ENCODE measurements at places on chromosomes 5 and 9.

GRCh38 chr5:177113566-177114424 is 19.8 kb upstream of the NSD1 start:
- DNase-seq = no peak

DNA sequence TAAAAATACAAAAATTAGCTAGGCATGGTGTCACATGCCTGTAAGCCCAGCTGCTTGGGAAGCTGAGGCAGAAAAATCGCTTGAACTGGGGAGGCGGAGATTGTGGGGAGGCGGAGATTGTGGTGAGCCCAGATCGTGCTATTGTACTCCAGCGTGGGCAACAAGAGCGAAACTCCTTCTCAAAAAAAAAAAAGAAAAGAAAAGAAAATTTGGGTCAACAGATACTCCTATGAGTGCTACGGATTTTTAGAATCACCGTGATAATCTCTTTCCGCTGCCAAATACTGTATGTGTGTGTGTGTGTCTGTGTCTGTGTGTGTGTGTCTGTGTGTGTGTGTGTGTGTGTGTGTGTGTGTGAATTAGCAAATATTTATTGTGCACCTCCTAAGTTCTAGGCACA is 64.4 kb downstream of the ARRDC3 start:
- DNase-seq = no peak

DNA sequence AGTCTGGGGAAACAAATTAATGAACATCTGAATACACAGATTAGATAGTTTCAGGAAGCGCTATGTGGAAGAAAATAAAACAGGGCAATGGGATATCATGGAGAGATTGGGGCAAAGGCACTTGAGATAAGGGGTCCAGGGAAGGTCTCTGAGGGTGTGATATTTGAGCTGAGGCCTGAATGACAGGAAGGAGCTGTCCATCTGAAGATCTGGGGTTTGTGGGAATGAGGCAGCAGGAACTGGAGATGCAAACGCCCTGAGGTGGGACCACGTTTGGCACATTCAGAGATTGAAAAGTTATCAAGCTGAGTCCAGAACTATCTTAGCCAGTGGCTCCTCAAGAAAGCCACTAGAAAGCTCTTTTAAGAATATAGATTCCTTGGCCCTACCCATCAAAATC is 8.7 kb upstream of the DAB2IP start:
- DNase-seq = no peak

DNA sequence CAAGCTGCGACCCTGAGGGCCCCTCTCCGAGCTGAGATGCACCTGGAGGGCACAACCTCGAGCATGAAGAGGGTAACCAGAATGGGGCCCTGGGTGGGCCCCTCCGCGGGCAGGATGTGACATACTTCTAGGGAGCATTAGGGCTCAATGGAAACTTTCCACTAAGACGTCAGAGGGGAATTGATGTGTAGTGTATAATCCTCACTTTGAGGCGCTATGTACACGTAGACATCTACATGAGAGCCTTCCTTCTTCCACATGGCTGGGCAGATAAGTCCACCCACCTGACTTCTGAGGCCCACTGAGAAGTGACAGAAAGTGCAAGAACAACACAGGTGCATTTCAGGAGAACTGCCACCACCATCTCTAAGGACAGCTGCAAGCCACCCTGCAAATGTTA is 61.0 kb downstream of the DAP start:
- no peak for DNase-seq

DNA sequence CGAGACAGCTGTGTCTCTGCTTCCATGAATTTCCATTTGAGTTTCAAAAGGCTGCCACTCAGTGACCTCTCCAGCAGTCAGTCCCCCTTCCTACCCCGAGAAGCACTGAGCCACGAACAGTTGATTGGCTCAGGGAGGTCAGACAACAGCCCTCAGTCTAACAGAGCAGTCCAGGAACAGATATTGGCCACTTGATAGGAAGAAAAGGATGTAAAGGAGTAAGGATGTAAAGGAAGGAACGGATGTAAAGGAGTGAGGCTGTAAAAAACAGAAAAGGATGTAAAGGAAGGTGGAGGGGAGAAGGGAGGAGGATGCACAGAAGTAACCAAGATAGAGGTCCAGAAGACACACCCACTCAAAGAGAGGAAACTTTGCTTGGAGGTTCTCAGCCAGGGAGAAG is 3.2 kb upstream of the NR4A3 start:
- no peak for DNase-seq

DNA sequence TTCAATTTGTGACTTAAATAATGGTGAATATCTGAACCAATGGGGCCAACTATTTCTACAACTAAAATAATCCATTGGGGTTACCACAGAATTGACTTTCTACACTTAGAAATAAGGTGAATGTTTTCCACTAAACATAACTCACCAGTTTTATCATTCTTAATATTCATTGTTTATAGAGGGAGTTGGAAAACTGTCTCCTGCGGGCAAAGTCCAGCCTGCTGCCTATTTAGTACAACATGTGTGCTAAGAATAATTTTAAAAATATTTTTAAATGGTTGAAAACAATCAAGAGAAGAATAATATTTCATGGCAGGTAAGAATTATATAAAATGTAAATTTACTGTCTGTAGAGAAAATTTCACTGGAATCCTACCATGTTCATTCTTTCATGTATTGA is 45.2 kb upstream of the ZFAND5 start:
- DNase-seq = no peak

- DNase-seq = no peak
These were observed 85.3 kb downstream of the PAPPA start for GRCh38 chr9:116238776-116239340.

GRCh38 chr5:60458666-60459065 is 241.3 kb downstream of the DEPDC1B start:
- no peak for DNase-seq

All from cortex of kidney (tissue), 1 donor.